Bronchus fibroblast of lung (primary cell): ENCODE measurements at places on chromosomes 5 and 9. TPM values are rescaled to one million over a fixed set of nuclear protein-coding genes. Genes with fewer than 3 reads are reported as not detected.

CD14 gene
- total RNA-seq: 0.17 TPM in 1 of 2 replicates, not detected in the other

GOLPH3 gene
- 69.3 and 82.7 TPM in 2 replicates for total RNA-seq

FAM151B gene
- 1.2 and 3.1 TPM in 2 replicates for total RNA-seq

SLIT3 gene
- 0.15 and 0.34 TPM in 2 replicates for total RNA-seq

POU5F2 gene
- under 0.01 TPM in 2 replicates for total RNA-seq

TESK1 gene
- 11.7 and 11.8 TPM in 2 replicates for total RNA-seq

POU4F3 gene
- total RNA-seq: 0.15 TPM in 1 of 2 replicates, not detected in the other
